Breast epithelium (tissue), 4 donors: ENCODE measurements at places on chromosomes 5 and 9. TPM values are rescaled to one million over a fixed set of nuclear protein-coding genes. Genes with fewer than 3 reads are reported as not detected.

- H3K4me1 ChIP-seq, result no peaks in the 10 kb centered on the region
- H3K27ac ChIP-seq, result no peak overlapping the region
- no peak for DNase-seq
- no peak overlapping the region for H3K4me3 ChIP-seq
- H3K36me3 ChIP-seq, result no peaks in the 10 kb centered on the region
Measured at GRCh38 chr9:97711223-97711626, 14.1 kb upstream of the XPA start.

- H3K27ac ChIP-seq, result no peak overlapping the region
- H3K36me3 ChIP-seq, result no peaks in the 10 kb centered on the region
- no peak for DNase-seq
Measured at GRCh38 chr9:97470076-97470475, 31.4 kb upstream of the TMOD1 start.

DNA sequence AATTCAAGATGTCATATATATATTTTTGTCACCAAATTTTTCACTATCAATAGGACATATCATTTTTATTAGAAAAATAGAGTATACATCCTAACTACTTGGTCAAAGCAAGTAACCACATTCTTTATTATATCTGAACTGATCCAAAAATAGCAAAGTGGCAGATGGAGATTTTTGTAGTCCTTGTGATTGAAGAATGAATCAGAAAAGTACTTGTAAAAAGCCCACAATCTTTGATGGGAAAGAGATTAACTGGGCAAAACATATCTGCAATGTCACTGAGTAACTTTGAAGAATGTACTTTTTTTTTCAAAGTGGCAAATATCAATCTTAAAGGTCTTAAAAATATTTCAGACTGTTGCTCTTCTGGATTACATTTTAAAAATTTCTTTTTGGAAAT, 1040.6 kb upstream of the SEMA6A start:
- no peak overlapping the region for H3K4me3 ChIP-seq
- DNase-seq, result no peak
- no peaks in the 10 kb centered on the region for H3K27me3 ChIP-seq
- no peak overlapping the region for H3K27ac ChIP-seq
- H3K36me3 ChIP-seq, result no peaks in the 10 kb centered on the region
- no peaks in the 10 kb centered on the region for H3K4me1 ChIP-seq

GRCh38 chr9:115196919-115197318, 79.0 kb upstream of the TNC start:
- H3K4me1 ChIP-seq, result no peaks in the 10 kb centered on the region
- no peaks in the 10 kb centered on the region for H3K27me3 ChIP-seq
- H3K4me3 ChIP-seq, result no peak overlapping the region
- no peaks in the 10 kb centered on the region for H3K36me3 ChIP-seq

- H3K27me3 ChIP-seq, result no peaks in the 10 kb centered on the region
- peaks cover 10% of the 10 kb centered on the region for H3K36me3 ChIP-seq
- H3K27ac ChIP-seq, result peak overlapping the region; percentile 100
- H3K4me3 ChIP-seq, result peak overlapping the region; percentile 100
- peak; percentile 74 for DNase-seq
- H3K4me1 ChIP-seq, result peaks cover 19% of the 10 kb centered on the region
Measured at GRCh38 chr5:179819296-179820126, 1.2 kb upstream of the SQSTM1 start.

Gene ESM1
- 0.48 TPM for total RNA-seq

Gene THBS4
- total RNA-seq, result 2.0 TPM

Gene MELK
- not detected for total RNA-seq
